AML-193 (cell line): ENCODE measurements at places on chromosomes 3 and 15.

DNA sequence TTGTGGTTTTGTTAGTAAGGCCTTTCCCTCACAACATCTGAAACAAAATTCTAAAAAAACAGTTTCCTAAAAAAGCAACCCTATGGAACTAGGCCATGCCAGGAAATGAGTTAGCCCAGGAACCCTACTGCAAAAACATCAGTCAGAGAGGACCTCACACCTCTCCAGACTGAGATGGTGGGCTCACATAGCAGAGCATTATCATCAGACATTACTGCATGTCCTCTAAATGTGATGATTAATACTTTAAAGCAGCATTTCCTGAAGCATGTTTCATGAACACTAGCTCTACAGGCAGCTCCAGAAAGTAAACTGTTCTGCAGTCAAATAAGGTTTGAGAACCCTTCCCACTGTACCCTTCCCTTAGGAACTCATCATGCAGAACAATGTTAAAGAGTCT, 232.3 kb upstream of the MRPL3 start:
- no peak for DNase-seq

DNA sequence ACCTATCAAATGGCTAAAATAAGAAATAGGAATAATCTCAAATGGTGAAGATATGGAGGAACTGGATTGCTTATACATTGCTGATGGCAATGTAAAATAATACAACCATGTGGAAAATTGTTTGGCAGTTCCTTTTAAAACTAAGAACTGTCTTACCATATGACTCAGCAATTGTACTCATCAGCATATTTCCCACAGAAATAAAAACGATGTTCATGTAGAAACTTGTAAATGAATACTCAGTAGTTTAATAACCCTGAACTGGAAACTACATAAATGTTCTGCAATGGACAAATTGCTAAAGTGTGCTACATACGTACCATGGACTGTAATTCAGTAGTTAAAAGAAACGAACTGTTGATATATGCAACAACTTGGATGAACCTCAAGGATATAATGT, 253.9 kb upstream of the RBMS3 start:
- DNase-seq, result no peak

GRCh38 chr3:66495668-66496045, 5.2 kb downstream of the LRIG1 start:
- no peak for DNase-seq

DNA sequence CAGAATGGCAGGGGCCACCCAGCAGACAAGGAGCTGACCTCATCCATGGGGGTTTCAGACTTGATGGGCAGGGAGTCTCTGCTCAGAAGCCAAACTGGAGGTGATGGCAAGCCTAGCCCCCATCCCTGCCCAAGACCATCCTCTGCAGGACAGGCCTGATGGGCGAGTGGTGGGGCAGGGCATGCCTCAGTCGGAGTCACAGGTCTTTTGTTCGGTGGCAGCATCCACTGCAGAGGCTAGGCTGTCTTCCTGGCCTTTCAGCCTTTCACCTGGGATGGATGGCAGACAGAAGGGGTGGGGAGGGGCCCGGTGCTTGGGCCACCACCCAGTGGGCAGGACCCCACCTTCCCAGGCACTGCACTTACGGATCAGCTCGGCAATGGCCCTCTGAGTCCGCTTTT, 44.4 kb downstream of the PTH1R start:
- no peak for DNase-seq

DNA sequence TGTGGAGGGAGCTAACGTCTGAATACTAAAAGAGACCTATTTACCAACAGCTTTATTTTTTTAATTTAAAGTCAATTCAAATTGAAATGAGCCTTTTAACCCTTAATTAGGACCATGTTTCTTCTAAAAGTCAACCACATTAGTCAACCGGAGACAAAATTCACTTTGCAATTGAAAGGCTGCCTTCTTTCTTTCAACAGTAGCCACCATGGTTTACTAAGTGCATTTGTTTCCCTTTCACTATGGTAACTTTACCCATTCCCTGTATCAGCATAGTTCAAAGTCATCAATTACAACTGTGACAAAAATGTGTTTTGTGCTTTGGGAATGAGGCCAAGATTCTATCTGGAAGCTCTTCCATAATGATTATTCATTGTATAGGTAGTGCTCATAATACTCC, 225.4 kb downstream of the EPHA3 start:
- no peak for DNase-seq

DNA sequence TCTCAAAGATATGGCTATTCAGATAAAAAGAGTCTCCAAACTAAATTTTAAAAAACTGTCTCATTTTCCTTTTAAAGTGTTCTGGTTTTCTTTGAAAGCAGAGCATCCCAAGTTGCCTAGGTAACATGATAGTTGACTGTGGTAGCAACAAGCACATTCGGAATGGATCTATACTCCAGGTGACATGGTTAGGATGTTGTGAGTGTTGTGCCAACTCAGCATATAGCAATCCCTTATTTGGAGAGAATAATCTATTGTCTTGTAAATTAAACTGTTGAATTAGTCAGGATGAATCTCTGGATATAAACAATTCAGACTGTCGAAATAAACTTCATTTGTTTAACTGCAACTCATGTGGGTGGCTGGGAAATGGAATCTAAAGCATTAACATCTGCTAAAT, 418.6 kb downstream of the TUSC7 start:
- no peak for DNase-seq

DNA sequence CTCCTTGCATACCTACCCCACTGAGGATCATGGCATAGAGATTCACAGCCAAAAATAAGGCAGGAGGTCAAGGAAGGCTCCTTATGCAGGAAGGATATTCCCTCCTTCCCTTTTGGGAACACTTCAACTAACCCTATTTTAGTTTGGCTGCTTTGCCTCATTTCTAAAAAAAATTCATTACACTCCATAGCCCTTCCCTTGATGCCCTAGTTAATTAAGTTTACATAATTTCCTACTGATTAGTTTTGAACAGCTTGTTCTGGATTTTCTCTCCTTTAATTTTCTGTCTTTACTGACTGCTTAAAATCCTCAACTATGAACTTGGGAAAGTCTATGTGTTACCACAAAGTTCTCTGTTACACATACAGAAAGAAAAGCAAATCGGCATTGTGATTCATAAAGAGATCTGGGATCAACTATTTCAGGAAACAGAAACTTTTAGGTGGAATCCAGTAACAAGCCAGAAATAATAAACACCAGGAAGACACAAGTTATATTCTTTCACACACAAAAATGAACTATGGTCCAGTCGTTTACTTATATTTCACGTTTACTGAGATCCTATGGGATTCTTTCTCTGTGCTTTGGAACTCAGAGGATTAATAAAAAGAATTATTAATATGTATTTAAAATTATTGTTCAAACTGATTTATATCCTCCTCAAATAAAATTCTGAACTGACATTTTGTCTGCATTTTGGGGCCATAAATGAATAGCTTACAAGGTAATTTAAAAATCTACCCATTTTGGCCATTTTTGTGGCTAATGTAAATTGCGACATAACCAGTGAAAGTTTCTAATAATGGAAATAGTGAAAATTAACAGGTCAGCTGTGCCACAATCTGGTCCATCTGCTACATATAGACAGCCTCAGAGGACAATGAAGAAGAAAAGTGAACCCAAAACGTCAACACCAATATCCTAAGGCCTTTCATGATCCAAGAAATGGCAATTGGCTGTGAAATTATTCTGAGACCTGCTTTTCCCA, 113.8 kb downstream of the FRMD5 start:
- no peak for DNase-seq

DNA sequence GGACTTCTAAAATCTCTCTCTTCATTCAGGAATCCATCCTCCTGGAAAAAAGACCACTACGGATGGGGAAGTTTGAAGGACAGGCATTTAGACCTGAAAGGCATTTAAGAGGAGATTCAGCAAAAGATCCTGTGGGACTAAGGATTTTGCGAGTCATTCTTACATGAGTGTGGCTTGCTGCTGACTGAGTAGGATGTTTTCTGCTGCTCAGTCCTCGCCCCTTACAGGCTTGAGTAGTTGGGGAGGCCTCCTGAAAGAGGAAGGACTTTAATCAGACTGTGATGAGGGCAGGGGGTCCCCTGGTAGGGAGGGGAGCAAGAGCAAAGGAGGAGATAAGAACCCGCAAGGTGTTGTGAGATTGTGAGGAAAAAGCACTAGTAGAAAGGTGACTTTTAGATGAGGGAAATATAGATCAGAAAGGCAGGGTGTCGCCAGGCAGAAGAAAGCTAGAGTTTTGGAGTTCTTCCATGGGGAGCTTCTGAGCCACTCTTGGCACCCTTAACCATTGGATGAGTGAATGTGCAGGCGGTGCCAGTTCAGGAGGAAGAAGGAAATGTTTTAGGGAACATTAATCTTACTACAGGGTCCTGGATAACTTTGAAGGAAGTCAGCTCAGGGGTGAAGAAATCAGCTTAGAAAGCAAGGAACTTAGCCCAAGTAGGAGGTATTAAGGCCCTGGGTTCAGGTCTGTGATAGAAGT, 171.1 kb downstream of the RORA start:
- no peak for DNase-seq

- no peak for DNase-seq
These were observed 2.6 kb downstream of the LHFPL4 start for GRCh38 chr3:9550999-9551398.

DNA sequence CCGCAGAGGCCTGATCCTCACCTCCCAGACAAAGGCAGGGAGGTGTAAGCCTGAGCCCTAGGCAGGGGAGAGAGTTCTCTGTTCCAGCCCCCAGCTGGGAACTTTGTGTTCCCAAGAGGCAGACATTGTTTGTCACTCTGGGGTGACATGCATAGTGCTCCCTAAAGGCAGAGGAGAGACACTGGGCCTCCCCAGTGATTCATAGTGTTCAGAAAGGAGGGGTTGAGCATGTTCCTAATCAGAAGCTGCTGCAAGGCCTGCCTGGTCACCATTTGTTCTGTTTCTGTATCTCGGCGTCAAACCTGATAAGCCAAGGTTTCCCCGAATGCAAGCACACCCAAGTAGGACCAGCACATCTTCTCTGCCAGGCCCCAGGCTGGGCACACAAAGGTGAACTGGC, 24.0 kb upstream of the SLC6A6 start:
- no peak for DNase-seq
